MCF 10A (cell line): ENCODE measurements at places on chromosomes 12 and 14.
A peak's percentile ranks its signal among the peaks of the same experiment; 100 is the strongest.

DNA sequence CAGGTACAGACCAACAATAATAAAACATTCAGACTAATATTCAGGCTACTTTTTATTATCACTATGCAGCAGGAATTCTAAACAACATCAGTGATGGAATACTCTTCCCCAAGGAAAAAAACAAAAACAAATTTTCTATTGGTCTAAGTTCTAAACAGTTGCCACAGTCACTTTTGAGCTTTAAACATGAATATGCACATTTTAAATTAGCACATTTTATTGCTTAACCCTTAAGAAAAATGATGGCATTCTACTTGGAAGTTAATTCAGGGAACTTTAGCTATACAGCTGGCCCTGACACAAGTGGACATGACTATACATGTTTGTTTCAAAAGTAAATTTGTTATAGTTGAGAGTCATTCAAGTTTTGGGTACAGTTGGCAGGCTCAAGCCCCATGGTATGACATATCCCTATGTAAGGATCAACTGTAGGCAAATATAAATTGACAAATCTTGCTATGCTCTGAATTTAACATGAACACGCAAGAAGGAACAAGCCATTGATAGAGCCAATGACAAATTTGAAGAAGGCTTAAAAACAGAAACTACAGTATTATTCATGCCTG lies 224.3 kb upstream of the AMIGO2 start:
- no peaks in the 10 kb centered on the region for H3K36me3 ChIP-seq
- no peak overlapping the region for H3K27ac ChIP-seq
- H3K4me1 ChIP-seq, result peaks cover 11% of the 10 kb centered on the region
- no peak overlapping the region for H3K4me3 ChIP-seq

DNA sequence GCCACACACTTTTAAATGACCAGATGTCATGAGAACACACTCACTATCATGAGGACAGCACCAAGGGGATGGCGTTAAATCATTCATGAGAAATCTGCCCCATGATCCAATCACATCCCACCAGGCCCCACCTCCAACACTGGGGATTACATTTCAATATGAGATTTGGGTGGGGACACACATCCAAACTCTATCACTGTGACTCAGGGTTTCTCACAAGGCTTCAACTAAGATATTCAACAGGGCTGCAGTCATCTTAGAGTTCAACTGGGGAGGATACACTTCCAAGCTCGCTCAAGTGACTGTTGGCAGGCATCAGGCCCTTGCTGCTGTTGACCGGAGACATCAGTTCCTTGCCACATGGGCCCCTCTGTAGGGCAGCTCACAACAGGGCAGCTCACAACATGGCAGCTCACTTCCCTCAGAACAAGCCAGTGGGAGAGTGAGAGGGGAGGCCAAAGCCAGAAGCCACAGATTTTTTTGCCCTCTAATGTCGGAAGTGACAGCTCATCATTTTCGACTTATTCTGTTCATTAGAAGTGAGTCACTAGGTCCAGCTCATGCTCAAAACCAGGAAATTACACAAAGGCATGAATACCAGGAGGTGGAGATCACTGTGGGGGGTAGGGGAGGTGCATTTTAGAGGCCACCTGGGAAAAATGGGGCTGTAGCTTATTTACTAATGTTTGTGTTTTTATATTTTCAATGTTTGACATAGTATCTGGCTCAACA lies 50.8 kb upstream of the PTHLH start:
- DNase-seq, result peak; percentile 93
- no peaks in the 10 kb centered on the region for H3K36me3 ChIP-seq

DNA sequence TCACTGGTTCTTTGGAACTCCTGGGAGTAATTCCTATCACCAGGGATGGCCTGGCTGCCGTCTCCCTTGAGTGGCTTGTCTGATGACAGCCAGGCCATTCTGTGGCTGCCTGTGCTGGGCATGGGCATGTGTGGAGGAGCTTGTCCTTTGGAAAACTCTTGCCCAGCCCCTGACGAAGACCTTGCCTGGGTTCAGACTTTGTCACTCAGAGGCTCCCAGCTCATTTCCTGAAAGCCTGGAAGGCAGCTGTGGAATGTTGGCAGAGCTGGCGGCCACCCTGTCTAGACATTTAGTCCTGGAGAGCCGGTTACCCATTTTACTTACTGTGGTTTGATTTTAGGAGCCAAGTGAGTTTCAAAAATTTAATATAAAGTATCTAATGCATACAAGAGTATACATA lies 34.0 kb downstream of the TUNAR start:
- no peak overlapping the region for H3K4me3 ChIP-seq
- DNase-seq, result no peak
- H3K4me1 ChIP-seq, result peaks cover 5% of the 10 kb centered on the region
- no peak overlapping the region for H3K27ac ChIP-seq

DNA sequence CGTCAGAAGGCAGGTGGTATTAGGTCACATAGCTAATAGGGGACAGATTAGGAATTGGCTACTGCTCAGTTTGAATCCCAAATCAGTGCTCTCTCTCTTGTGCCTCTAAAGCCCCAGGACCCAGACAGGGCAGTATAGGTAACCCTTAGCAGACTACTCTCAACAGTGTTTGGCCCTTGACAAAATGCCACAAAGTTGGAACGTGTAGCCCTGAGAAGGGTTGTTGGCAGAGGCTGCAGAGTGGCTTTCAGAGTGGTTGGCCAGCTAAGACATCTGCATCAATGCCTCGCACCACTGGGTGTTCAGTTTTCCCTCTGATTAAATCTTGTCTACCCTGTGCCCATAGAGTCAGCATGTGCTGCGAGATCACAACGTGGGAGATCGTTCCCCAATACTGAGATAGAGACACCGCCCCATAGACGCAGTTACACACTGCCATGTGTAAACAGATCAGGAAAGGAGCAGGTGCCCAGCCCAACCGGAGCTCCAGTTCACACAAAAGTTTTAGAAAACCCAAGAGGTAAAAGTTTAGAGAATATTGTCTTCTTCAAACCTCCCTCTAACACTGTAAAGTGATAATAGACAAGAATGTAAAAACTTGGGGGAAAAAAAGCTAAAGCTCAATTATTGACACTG lies 48.3 kb downstream of the EML1 start:
- H3K4me3 ChIP-seq, result no peak overlapping the region
- H3K27me3 ChIP-seq, result peaks cover 11% of the 10 kb centered on the region
- H3K36me3 ChIP-seq, result no peaks in the 10 kb centered on the region
- H3K4me1 ChIP-seq, result peaks cover 5% of the 10 kb centered on the region
- DNase-seq, result no peak
- no peak overlapping the region for H3K27ac ChIP-seq

- no peak overlapping the region for H3K4me3 ChIP-seq
- DNase-seq, result no peak
- no peaks in the 10 kb centered on the region for H3K27me3 ChIP-seq
Measured at GRCh38 chr14:48628870-48629269, 953.5 kb upstream of the MDGA2 start.

GRCh38 chr12:65493913-65494245 lies 215.4 kb downstream of the MSRB3 start:
- peaks cover 9% of the 10 kb centered on the region for H3K4me1 ChIP-seq
- H3K4me3 ChIP-seq, result no peak overlapping the region
- H3K27me3 ChIP-seq, result no peaks in the 10 kb centered on the region
- no peaks in the 10 kb centered on the region for H3K36me3 ChIP-seq
- no peak overlapping the region for H3K27ac ChIP-seq

DNA sequence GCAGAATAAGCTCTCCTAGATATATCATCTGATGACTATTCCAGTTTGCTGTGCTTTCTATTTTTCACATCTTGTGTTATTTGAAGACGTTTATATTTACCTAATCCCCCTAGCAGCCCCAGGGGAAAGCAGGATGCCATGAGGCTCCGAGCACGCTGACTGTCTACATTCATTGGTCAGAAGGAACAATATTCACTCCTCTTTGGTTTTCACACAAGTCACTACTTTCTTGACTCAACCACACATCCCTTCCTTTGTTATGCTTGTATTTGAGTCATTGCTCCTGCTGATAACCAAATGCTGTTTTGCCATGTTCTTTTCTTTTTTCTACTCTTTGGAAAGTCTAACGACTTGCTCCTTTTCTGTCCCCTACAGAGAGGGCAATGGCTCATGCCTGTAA lies 86.5 kb upstream of the SLC38A2 start:
- no peaks in the 10 kb centered on the region for H3K27me3 ChIP-seq
- DNase-seq, result no peak
- H3K4me3 ChIP-seq, result no peak overlapping the region
- H3K36me3 ChIP-seq, result no peaks in the 10 kb centered on the region

GRCh38 chr12:58519839-58520238 lies 400.5 kb downstream of the LRIG3 start:
- H3K4me3 ChIP-seq, result no peak overlapping the region
- DNase-seq, result no peak
- H3K27me3 ChIP-seq, result no peaks in the 10 kb centered on the region
- H3K36me3 ChIP-seq, result no peaks in the 10 kb centered on the region
- no peak overlapping the region for H3K27ac ChIP-seq
- H3K4me1 ChIP-seq, result no peaks in the 10 kb centered on the region

GRCh38 chr14:99745307-99745951 lies 47.8 kb upstream of the EML1 start:
- H3K27ac ChIP-seq, result no peak overlapping the region
- DNase-seq, result no peak
- H3K36me3 ChIP-seq, result no peaks in the 10 kb centered on the region
- peaks cover 17% of the 10 kb centered on the region for H3K4me1 ChIP-seq
- no peaks in the 10 kb centered on the region for H3K27me3 ChIP-seq

GRCh38 chr12:84738481-84738972 lies 174.1 kb downstream of the SLC6A15 start:
- DNase-seq, result peak; percentile 28
- H3K4me1 ChIP-seq, result peaks cover 13% of the 10 kb centered on the region
- no peaks in the 10 kb centered on the region for H3K27me3 ChIP-seq
- peak overlapping the region; percentile 85 for H3K27ac ChIP-seq

DNA sequence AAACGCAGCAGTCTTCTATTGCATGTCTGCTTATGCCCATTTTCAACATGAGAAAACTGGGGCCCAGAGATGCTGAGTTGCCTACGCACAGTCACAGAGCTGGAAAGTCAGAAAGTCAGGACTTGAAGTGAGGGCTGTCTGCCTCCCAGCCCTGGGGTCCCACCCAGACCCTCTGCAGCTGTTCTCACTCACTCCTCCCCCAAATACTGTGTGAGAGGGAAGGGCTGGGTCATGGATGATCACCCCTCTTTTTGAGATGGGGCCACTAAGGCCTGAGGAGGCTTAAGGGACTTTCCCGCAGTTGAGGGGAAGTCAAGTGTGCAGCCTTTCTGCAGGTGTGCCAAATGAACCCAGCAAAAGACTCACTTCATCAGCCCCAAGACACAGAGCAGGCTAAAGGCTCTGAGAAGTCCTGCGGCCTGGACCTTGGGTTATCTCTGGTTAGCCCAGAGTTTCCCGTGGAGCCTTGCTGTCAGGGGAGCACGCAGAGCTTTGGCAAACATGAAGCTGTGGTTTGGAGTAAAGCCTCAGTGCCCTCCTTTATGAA lies 18.7 kb downstream of the DTX1 start:
- peaks cover 24% of the 10 kb centered on the region for H3K27me3 ChIP-seq
- H3K4me1 ChIP-seq, result peaks cover 6% of the 10 kb centered on the region
- H3K36me3 ChIP-seq, result no peaks in the 10 kb centered on the region
- H3K27ac ChIP-seq, result no peak overlapping the region

DNA sequence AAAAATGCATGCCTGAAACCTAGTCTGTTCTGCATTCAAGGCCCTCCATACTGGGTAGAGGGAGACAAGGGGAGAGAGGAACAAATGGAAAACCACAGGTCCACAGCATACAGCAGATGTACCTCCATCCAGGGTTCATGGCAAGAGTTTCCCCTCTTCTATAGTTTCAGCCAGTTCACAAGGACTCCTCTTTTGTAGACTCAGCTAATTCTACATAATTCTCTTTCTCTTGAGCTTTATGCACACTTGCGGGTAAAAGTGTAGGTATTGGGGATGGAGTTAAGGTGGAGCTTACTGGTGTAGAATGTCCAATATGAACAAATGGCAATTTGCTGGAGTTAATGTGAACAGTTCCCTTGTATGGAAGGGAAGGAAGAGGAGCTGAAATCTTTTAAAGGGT lies 23.4 kb downstream of the G2E3 start:
- no peak for DNase-seq
- no peak overlapping the region for H3K4me3 ChIP-seq
- H3K4me1 ChIP-seq, result peaks cover 12% of the 10 kb centered on the region
- H3K36me3 ChIP-seq, result peaks cover 33% of the 10 kb centered on the region

DNA sequence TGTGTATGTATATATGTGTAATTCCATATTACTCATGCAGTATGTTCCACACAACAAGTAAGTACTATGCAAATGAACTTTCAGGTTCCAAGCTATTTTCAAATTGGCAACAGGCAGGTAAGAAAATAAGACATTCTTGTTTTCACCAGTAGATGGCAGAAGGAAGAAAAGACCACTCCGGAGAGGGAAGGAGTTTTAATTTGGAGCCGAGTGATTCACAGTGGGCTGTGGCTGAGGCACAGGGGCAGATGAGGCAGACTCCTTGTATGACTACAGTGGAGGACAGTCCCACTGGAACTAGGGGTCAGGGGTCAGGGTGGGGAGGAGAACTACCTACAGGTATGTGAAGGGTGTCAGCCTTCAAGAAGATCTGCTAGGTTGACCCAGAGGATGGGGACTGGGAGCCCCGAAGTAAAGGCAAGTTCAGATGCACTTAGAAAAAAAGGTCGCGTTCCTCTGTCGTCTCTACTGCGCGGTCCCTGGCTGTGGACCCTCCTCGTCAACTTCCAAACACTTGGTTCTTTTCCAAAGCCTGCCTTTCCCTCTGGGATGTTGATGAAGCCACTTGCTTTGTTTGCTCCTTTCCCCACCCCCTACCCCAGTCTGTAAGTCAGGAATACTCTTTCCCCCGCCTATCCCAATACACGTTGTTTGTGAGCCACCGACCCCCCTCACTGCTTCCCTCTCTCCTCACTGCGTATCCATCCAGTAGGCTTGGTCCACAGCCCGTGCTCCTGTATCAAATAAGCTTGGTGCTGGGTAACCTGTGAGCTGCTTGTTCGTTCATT lies 24.1 kb downstream of the DDX47 start:
- H3K27ac ChIP-seq, result peak overlapping the region; percentile 30
- no peak overlapping the region for H3K4me3 ChIP-seq

- no peak overlapping the region for H3K27ac ChIP-seq
- no peak overlapping the region for H3K4me3 ChIP-seq
- no peak for DNase-seq
Measured at GRCh38 chr12:123119808-123120207, 31.1 kb downstream of the PITPNM2 start.

- peak; percentile 42 for DNase-seq
- peaks cover 10% of the 10 kb centered on the region for H3K4me1 ChIP-seq
Measured at GRCh38 chr14:81435391-81436295, 35.5 kb upstream of the STON2 start.

DNA sequence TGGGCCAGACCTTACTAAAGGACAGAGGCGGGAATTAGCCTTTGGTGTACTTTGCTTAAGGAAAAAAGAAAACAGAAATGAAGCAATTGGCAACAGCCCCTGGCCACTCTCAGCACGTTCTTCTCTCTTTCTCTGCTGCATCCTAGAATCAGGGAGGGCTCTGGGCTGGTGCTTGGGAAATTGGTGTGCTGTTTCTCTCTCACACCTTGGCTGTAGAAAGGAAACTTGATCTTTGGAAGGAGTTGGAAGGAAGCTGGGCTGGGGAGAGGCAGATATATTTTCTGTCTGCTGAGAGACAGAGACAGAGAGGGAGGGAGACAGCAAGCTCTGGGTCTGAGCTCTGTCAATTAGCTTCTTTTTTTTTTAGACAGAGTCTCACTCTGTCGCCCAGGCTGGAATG lies 27.4 kb downstream of the NOS1 start:
- no peak overlapping the region for H3K27ac ChIP-seq
- H3K4me3 ChIP-seq, result no peak overlapping the region
- H3K36me3 ChIP-seq, result no peaks in the 10 kb centered on the region
- peaks cover 16% of the 10 kb centered on the region for H3K27me3 ChIP-seq
- H3K4me1 ChIP-seq, result peaks cover 6% of the 10 kb centered on the region
